ENCODE measurements at places on chromosomes 5 and 9. TPM values are rescaled to one million over a fixed set of nuclear protein-coding genes. Genes with fewer than 3 reads are reported as not detected.

The SAPCD2 gene
- total RNA-seq, result 0.26 TPM

The HNRNPAB gene
- total RNA-seq, result 30.8 TPM

The PBX3 gene
- total RNA-seq, result 22.1 TPM

The INSL6 gene
- not detected for total RNA-seq

The TERT gene
- total RNA-seq, result not detected

The LMX1B gene
- total RNA-seq, result not detected

The PCDHGA9 gene
- total RNA-seq, result 4.8 TPM

The KLF4 gene
- total RNA-seq, result 22.9 TPM

The GALNT12 gene
- total RNA-seq, result 18.2 TPM

The KIF12 gene
- not detected for total RNA-seq

The CMYA5 gene
- 4.1 TPM for total RNA-seq

The LHX3 gene
- total RNA-seq, result not detected

The PTGR1 gene
- total RNA-seq, result 126 TPM

The PDGFRB gene
- 151 TPM for total RNA-seq

The LTC4S gene
- total RNA-seq, result 0.83 TPM

The FCN2 gene
- total RNA-seq, result not detected

The CDX1 gene
- total RNA-seq, result 0.33 TPM
